ENCODE measurements at places on chromosomes 7 and 10.

DNA sequence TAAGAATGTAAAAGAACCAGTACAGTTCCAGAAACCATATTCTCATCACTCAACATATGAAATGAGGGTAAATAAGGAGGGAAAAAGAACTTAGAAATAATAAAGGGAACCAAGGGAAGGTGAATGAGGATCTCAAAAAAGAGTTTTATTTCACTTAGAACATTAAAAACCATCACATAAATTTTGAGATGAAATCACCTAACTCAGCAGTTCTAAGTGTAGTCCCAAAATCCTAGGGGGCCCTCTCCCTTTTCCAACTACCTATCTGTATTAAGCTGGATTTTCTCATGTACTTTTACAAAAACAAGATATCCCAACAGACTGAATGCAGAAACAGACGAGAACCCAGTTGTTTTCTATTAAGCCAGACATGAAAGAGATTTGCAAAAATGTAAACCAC lies 3.2 kb downstream of the ZCWPW1 start:
- no peak for DNase-seq

- DNase-seq, result no peak
Observed at GRCh38 chr7:115689941-115690340, 340.6 kb downstream of the TFEC start.

GRCh38 chr7:127654404-127655394 lies 2.7 kb downstream of the SND1 start:
- DNase-seq, result no peak

- no peak for DNase-seq
Observed at GRCh38 chr10:25547382-25547781, 372.6 kb downstream of the GPR158 start.

DNA sequence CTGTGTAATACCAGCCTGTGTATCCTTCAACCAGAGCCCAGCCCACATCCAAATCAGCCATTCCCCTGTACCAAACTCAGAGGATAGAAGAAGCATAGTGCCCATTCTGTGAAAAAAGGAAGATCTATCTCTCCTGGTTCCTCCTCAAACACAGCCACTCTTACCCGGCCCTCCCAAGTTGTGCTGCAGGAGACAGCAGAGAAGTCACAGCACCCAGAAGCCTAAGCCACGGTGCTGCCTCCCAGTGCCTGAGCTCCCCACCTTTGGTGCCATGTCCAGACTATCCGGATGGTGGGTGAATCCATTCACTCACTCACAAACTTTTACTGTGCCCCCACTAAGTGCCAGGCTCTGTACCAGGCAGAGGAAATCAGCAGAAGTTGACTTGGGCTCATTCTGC lies 166.0 kb upstream of the ZMIZ1 start:
- no peak for DNase-seq

All from NCI-H1694 (cell line).